Mucosa of descending colon (tissue), 3 donors: ENCODE measurements at places on chromosomes 13 and 19.
A peak's percentile ranks its signal among the peaks of the same experiment; 100 is the strongest.

GRCh38 chr13:70189981-70190380 lies 81.7 kb upstream of the KLHL1 start:
- DNase-seq = no peak

- peak; percentile 77 for DNase-seq
Measured at GRCh38 chr19:35006342-35006998, 6.3 kb downstream of the GRAMD1A start.

GRCh38 chr13:92640936-92641335 lies 585.7 kb upstream of the GPC6 start:
- no peak for DNase-seq

GRCh38 chr13:21898459-21898858 lies 227.6 kb downstream of the FGF9 start:
- no peak for DNase-seq

GRCh38 chr13:100235311-100235901 lies 146.5 kb downstream of the PCCA start:
- peak; percentile 74 for DNase-seq

DNA sequence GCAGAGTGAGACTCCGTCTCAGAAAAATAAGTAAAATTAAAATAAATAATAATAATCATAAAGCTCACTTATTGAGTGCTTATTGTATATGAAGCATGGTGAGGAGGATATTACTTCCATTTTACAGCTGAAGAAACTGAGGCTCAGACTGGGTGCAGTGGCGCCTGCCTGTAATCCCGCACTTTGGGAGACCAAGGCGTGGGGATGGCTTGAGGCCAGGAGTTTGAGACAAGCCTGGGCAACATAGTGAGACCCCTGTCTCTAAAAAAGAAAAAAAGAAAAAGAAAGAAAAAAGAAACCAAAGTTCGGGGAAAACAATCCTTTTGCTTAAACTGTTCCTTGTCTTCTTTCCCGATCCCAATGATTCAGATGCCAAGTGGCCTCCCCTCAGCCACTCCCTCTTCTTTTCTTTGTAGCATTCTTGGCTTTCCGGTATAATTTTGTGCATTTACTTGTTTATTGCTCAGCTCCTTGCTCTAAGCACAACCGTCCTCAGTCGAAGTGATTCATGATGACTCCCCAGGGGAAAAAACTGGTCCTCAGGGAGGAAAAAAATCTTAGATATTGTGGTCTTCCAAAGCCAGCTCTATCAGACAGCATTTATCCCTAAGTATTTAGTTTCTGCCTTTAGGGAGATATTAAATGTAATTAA lies 965 bp upstream of the EIF3G start:
- DNase-seq = no peak

GRCh38 chr13:34990399-34991214 lies 48.5 kb downstream of the NBEA start:
- DNase-seq = peak; percentile 14

DNA sequence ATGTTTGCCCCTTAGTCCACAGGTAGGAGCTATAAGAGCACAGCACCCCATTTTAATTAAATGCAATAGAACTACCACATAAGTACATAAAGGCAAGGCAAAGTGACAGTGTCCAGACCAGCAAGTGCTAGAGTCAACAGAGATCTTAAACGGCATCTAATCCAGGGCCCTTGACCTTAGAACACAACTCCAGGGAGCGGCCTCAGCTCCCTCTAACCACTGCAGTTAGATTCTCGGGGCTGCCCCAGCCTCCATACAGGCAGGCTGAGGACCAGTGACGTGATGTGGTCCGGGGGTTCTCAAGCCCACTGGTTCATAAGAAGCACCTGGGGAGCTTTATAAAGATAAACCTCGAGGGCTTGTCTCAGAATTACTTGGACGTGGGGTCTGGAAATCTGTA lies 10.0 kb upstream of the ATP12A start:
- peak; percentile 47 for DNase-seq

DNA sequence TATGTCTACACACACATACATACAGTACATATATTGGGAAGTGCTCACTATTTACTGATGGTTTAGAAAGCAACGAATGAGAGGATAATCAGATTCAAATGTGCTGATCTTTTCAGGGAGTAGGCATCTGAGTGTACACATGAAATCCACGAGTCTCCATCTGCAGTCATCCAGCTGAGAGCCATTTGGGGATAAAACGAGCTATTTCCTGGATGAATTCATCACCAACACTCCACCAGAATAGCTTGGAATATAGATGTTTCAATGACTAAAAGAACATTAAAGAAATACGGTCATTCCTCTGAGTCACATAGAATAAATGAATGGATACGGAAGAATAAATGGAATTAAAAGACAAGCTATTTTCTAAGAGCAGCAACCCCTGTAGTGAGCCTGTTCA lies 721.6 kb upstream of the ARGLU1 start:
- DNase-seq = no peak

- no peak for DNase-seq
Measured at GRCh38 chr13:103145442-103145841, 79.2 kb upstream of the SLC10A2 start.

- no peak for DNase-seq
Measured at GRCh38 chr13:89457977-89458376, 1786.8 kb downstream of the SLITRK5 start.

GRCh38 chr13:98981369-98982080 lies 3.7 kb upstream of the DOCK9 start:
- DNase-seq = no peak

DNA sequence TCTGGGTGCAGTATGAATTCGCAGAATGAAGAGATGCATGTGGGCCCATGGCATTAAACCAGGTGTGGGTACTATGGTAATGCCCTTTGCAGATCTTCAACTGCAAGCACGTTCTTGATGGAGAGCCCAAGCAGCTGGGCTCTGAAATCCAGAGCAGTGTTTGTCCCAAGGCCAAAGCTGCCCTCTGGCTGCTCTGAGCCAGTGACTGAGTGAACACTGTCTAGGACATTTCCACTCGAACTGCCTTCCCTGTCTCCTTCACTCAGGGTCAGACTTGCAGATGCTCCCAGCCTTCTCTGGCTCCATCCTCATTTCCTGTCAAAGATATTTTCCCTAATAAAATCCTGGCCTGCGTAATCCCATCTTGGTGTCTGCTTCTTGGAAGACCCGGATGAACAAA lies 80.2 kb upstream of the GJB6 start:
- DNase-seq = no peak

DNA sequence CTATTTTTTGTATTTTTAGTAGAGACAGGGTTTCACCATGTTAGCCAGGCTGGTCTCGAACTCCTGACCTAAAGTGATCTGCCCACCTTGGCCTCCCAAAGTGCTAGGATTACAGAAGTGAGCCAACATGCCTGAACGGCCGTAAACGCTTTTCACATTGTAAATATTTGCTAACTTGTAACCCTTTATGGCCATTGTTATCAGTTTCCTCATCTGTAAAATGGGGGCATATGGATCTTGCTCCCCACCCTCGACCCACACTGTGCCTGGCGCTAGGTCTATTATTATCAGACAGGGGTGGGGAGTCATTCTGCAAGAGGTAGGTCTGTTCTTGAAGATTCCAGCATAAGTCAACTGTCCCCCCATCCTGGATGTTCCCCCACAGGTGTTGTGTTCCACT lies 11.9 kb downstream of the NCAN start:
- DNase-seq = no peak

- DNase-seq = no peak
Measured at GRCh38 chr13:102582256-102582655, 14.5 kb upstream of the TPP2 start.

DNA sequence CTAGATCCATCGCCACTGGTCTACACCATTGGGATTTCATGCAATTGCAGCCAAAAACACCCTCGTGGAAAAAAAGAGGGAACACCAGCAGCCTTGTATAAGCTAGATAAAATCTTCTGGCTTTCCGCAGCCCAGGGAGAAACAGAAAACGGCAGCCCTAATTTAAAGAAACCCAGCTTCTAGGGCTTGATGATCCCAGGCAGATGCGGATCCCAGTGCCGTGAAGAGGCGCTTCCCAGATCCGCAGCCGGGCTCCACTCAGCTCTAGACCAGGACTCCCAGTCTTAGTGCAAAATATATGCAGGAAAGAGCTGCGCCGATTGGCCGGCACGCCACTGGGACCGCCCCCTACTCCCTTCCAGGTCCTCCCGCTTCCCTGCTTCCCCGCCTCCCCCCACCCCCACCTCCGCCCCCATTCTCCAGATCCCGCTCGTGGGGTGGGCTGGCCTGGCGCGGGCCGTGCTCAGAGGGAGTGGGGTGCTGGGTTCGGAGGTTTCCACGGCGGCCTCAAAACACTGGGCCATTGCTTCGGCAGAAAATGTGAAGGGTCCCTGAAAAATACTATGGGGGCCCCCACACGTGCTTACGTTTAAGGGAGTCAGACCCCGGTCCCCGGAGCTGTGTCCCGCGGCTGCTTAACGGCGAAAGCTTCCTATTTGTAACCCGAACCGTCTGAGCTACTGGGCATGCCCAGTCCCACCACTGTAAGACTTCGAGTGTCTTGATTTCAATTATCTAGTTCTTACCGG lies 63.1 kb downstream of the SERP2 start:
- DNase-seq = peak; percentile 97

DNA sequence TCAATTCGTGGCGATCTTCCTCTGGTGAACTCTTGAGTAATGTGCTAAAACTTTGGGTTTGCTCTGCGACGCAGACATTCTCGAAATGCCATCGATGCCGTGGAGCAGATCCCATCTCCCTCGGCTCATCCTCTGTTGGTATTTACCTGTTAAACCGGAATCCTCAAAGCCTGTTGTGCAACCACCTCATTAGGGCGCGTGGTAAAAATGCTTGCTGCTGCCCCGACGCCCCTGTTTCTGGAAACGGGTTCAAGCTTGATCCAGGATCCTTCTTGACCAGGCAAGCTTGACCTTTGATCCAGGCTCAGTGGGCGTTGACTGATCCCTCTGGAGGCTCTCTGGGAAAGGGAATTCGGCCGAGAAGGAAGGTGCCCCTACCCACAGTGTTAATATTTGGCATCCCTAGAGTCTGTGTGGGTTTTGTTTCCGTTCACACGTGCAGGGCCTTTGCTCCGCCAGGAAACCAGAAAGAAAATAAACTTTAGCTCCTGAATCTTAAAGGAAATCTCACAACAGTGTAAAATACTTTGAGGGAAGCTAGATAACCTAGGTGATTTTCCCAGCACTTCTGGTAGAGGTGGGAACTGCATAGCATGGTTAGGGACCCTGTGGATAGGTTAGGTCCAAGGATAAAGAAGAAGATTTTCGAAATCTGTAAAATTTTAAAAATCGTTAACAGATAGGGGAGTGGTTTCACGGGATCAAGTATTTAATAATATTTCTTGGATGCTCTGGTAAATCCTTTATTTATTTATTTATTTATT lies 1.1 kb downstream of the LSM14A start:
- peak; percentile 64 for DNase-seq

GRCh38 chr19:16074488-16075365 lies 1.6 kb upstream of the TPM4 start:
- no peak for DNase-seq

GRCh38 chr19:14005349-14006084 lies 603 bp downstream of the RFX1 start:
- DNase-seq = peak; percentile 95

DNA sequence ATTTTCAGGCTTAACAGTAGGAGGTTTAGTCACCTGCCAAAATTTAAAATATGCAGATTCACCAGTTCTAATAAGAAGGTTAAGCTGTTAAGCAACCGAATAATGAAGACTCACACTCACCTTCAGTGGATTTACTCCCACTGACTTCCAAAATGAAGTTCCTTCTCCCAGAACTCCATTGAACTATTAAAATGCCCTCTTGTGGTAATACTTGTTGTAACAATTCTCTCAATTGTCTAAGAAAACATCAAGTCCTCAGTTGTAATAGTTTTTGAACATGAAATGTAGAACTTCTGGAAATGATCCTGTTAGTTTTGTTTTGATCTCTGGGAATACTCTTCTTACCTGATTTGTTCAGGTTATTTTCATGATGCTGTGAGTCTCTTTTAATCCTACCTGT lies 522.0 kb upstream of the ATXN8OS start:
- no peak for DNase-seq

- DNase-seq = no peak
Measured at GRCh38 chr13:71021825-71022422, 845.1 kb downstream of the DACH1 start.

GRCh38 chr19:49809941-49810389 lies 3.1 kb downstream of the FUZ start:
- no peak for DNase-seq

DNA sequence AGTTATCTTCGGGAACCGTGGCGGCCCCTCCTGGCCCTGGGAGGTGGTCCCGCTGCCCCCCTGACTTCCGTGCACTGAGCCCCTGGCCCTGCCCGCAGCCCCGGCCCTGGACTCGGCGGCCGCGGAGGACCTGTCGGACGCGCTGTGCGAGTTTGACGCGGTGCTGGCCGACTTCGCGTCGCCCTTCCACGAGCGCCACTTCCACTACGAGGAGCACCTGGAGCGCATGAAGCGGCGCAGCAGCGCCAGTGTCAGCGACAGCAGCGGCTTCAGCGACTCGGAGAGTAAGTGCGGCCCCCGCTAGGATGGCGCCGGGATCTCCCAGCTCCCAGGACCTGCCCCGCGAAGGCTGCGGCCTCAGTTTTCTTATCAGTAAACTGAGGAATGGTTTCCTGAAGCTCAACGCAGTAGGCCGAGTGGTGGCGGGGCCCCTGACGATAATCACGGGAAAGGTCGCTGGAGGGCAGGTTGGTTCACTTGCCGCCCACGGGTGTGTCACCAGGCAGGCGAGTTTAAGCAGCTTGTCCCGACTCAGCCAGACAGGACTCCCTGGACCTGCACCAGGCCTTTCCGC lies 924 bp downstream of the RGCC start:
- DNase-seq = peak; percentile 62

DNA sequence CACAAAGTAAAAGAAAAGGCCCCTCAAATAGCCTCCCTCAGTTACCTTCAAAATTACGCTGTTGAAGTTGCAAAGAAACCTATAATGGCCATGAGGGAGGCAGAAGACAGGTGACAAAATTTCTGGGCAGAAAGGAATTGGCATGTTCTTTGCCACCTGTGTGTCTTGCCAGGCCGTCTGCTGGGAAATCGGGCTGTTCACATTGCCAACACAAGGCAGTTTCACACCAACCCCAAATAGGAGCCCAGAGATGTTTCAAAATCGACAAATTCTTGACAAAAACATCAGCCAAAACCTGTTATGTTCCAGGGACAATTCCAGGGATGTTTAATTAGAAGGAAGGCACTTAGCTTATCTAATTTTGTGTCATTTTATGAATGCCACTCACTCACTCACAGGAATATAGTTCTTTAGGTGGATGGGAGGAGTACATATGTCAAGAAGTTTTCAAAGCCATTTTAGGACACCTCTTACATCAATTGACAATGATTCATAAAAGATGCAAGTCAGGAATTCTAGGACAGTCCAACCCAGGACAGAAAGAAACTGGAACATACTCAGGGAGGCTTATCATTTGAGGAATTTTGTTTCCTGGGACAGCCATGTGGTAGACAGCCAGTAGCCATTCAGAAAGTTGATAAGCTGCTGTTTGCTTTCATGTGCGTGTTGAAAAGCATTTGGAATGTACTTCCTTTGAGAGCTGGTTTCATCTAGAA lies 164.5 kb downstream of the RGCC start:
- no peak for DNase-seq
